Mesothelial cell of epicardium (in vitro differentiated cells): ENCODE measurements at places on chromosomes 4 and X.
A peak's percentile ranks its signal among the peaks of the same experiment; 100 is the strongest.

DNA sequence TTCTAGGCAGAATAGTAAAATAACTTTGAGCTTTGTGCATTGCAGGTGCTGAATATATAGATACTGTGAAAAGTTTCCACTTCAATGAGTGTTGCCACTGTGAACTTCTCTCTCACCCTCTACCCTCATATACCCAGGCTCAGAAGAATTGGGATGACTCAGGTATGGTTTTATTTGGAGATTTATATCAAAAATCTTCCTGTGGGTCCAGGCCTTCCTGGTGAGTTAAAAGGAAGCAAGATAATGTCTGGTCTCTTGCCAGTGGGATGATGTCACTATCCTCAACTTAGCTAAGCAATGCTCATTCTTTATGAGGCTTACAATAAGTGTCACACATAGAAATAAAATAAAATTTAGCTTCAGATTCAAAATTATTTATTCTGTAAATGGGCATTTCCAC lies 153.3 kb upstream of the TENT5D start:
- no peak for DNase-seq

DNA sequence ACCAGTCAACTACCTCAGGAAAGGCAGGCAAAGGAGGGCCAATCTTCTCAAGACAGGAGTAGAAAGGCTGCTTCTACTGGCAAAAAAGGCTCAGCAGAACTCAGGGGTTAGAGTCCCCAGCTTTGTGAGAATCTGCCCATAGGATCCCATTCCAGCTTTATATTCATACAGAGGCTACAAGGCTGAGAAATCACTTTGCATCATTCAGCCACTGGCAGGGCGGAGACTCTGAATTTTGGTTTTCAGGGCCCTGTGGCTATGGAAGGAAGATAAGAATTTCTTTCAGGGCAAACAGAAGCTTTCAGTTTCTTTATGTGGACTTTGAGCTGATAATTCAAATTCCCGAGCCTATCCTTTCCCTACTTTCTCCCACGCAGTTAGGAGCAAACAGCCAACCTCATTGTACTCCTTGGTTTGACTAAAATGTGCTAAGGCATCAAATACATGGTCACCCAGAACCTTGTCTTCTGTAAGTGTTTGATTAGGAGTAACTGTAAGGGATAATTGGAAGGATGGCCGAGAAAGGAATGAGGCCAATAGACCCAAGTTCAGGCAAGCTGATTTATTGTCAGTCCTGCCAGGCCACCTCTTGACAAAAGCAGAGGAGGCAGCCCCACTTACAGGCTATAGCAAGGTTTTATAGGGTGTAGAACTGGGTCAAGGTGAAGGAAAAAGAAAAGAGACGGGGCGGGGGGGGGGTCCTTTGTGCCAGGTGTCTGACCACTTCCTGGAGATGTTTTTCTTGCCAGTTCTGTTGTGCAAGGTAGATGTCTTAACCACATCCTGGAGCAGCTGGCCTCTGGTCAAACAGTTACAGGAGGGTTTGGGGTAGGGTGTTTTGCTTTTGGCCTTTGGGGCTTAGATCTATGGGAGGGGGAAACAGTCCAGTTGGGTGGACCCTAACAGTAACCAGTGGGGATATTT lies 165.3 kb upstream of the PPP1R2C start:
- DNase-seq = no peak

GRCh38 chr4:78568640-78569305 lies 17.2 kb downstream of the ANXA3 start:
- DNase-seq = no peak

- no peak for DNase-seq
Observed at GRCh38 chr4:150960818-150961217, 54.3 kb downstream of the LRBA start.

DNA sequence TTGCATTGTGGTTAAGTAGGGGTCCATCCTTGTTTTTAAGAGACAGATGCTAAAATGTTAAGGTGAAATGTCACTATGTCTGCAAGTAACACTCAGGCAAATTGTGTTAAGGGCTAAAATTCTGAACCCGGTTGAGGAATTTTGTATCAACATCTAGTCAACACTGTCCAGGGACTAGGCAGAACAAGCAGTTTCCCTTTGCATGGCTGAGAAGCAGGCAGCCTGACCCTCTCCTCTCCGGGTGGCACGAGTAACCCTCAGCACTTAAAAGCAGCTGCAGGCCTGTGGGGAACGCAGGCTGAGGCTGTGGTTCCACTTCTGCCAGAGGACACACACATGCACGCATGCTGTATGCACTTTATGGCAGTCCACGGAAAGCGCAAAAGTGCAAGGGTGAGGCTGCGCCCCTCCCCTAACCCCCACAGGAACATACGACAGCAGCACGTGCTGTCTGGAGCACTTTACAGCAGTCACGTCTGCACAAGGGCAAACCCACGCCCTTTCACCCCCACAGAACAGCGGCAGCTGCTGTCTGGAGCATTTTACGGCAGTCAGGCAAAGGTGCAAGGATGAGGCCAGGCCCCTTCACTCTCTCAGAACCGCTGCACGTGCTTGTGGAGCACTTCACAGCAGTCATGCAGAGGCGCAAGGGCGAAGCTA lies 619 bp upstream of the MPC1L start:
- DNase-seq = no peak

GRCh38 chrX:53479301-53479700 lies 45.1 kb upstream of the HSD17B10 start:
- DNase-seq = no peak

GRCh38 chrX:38236901-38237615 lies 16.4 kb upstream of the SRPX start:
- no peak for DNase-seq

GRCh38 chr4:88087004-88087403 lies 71.4 kb downstream of the ABCG2 start:
- no peak for DNase-seq

GRCh38 chrX:22628275-22628674 lies 355.6 kb downstream of the CBLL2 start:
- no peak for DNase-seq

DNA sequence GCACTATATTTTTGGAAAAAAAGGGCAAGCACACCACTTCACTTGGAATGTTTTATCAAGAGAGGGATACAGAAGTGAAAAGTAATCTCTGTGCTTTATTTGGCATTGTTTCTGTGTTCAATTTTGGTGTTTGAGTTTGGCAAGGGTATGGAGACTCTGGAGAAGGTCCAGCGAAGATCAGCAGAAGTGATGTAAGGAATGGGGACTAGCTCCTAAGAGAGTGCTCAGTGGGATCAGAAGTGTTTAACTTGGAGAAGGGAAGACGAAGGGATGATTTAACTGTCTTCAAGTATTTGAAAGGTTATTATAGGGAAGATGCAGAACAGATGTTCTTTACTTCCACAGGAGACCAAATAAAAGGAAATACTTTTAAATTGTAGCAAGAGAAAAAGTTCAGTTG lies 74.3 kb downstream of the CFAP299 start:
- no peak for DNase-seq

DNA sequence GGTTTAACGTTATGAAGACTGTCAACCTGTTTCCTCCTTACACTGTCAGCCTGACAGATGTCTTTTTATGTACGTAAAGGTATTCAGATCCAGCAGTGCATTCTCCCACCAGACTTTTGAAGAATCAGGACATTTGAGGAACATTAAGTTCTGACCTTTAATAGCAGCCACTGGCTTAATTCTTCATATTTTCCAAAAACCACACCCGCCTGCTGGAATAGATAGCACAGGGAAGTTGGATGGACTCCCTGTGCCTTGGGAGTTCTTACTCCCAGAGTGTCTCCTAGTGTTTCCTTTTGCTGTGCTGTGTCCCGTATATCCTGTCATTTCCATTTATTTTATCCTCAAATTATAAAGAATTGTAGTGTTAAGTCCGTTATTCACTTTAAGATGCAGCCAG lies 94.5 kb downstream of the AFF1 start:
- no peak for DNase-seq

- DNase-seq = no peak
Observed at GRCh38 chrX:138775517-138775916, 64.0 kb upstream of the FGF13 start.

GRCh38 chr4:145755802-145756201 lies 75.9 kb downstream of the C4orf51 start:
- no peak for DNase-seq

DNA sequence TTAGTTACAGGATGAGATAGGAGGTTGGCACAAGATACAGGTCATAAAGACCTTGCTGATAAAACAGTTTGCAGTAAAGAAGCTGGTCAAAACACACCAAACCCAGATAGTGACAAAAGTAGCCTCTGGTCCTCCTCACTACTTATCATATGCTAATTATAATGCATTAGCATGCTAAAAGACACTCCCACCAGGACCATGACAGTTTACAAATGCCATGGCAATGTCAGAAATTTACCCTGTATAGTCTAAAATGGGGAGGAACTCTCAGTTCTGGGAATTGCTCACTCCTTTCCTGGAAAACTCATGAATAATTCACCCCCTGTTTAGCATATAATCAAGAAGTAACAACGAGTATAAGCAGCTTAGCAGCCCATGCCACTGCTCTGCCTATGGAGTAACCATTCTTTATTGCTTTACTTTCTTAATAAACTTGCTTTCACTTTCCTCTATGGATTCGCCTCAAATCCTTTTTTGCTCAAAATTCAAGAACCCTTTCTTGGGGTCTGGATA lies 1254.4 kb downstream of the PCDH7 start:
- DNase-seq = no peak

GRCh38 chr4:23747281-23747735 lies 142.5 kb downstream of the PPARGC1A start:
- no peak for DNase-seq

DNA sequence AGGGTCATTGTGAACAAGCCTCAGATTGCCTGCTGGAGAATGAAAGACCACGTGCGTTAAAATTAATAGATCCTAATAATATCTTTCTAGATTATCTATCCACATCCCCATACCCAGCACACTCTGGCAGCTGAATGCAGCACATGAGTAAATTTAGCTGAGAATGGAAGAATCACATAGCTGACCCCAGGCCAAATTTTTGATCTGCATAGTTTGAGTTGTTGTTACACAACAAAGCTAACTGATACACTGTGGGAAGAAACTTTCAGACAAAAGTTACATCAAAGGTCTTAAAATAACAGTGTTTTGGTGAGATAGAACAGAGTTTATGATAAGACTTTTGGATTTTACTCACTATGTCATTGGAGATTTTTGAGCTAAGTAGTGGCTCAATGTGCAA lies 72.4 kb upstream of the ANXA10 start:
- no peak for DNase-seq

GRCh38 chr4:140151699-140152012 lies 2.3 kb downstream of the MAML3 start:
- DNase-seq = peak; percentile 79

DNA sequence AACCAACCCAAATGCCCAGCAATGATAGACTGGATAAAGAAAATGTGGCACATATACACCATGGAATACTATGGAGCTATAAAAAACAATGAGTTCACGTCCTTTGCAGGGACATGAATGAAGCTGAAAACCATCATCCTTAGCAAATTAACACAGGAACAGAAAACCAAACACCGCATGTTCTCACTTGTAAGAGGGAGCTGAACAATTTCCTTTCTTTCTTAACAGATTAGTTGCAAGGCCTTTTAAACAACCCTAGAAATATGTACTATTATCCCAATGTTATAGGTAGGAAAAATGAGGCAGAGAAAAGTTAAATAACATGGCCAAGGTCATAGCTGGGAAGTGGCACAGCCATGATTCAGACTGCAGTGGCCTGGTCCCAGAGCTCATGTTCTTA lies 5.8 kb upstream of the OCIAD2 start:
- DNase-seq = no peak

- DNase-seq = no peak
Observed at GRCh38 chr4:1496116-1496642, 89.9 kb upstream of the NKX1-1 start.

DNA sequence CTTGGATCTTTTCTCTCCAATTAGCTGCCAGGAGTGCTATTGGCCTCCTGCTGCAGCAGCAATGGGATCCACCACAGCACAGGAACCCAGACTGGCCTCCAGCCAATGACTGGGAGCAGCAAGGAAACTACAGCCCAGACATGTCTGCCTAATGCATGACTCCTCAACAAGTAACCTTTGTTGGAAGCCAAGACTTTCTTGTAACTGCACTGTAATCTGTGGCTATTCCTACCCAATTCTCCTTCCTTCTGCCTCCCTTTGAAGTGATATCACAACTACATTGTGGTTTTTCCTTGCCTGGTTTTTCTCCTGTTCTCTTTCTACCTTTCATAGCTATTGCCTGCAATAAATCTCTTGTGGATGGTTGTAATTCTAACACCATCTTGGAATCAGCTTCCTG lies 39.8 kb downstream of the SNCA start:
- no peak for DNase-seq

DNA sequence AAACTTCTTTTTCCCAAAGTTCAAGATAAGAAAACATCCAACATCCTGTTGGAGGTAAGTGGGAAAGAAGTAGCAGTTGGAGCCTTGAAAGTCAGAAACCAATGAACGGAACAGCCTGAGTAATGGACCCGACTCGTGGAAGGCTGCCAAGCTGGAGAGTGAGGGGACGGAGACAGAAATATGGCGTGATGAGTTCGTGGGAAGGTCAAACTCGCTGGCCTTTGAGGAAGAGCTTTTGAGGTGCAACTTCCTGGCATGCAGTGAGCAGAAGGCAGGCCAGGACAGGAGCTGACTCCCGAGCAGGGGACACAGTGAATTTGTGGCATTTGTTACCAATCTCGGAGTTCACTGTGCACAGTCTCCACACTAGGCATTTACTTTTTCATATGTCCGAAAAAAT lies 1.0 kb upstream of the TRIML1 start:
- no peak for DNase-seq

DNA sequence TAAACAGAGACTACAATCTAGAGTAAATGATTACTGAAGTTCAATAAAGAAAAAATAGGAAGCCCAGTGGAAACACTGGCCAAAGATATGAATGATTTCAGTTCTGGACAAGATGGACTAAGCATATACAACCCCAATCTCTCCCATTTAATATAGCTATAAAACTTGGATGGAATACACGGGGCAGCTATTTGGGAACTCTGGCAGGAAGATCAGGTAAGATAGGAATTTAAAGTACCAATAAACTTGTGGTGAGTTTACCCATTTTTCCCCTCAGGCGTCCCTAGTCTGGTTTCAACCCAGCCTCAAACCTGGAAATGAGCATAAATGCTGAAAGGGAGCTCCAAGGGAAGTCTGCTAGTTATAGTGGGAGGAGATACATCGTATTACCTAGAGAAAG lies 20.4 kb downstream of the NUP54 start:
- no peak for DNase-seq

DNA sequence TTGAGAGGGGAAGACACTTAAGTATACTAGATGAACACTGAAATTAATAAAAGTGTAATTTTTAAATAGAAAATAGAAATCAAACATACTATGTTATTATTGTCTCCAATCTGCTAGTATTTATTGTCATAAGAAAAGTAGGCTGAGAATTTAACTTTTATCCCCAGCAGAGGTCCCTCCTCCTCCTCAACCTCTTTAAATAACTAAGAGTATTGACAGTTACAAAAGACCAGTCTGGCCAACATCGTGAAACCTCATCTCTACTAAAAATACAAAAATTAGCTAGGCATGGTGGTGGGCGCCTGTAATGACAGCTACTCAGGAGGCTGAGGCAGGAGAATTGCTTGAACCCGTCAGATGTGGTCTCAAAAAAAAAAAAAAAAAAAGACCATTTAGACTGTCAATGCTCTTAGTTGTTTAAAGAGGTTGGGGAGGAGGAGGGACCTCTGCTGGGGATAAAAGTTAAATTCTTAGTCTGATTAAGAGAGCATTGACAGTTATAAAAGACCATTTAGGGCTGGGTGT lies 4.2 kb downstream of the SLC30A9 start:
- DNase-seq = no peak
